Activated CD8-positive, alpha-beta T cell treated with anti-CD3 and anti-CD28 coated beads, Interleukin-2, amount 10 ng/mL, durations not matched to agents 7 days and 5 days (primary cell): ENCODE measurements at places on chromosomes 6 and 20. TPM values are rescaled to one million over a fixed set of nuclear protein-coding genes. Genes with fewer than 3 reads are reported as not detected.

POM121L2 gene
- not detected for total RNA-seq

DNA sequence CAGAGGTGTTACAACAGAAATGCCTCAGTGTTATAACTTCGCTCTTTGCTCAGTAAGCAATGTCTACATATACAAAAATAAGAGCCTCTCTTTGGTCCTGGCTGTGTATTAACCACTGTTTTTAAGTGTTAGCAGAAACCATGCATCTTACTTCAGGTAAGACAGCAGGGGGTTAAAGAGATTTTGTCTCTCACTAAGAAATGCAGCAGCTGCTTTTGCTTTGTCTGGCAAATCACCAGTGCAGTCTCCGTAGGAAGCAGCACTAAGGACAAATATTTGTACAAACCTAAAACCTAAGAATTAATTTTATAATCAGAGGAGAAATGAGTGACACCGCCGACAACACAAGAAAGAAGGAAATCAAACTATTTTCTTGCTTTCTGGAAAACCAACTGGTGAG lies 758 bp downstream of the SMIM28 start:
- no peak overlapping the region for H3K27ac ChIP-seq
- no peaks in the 10 kb centered on the region for H3K36me3 ChIP-seq
- no peak for DNase-seq
- peaks cover 2% of the 10 kb centered on the region for H3K27me3 ChIP-seq

DNA sequence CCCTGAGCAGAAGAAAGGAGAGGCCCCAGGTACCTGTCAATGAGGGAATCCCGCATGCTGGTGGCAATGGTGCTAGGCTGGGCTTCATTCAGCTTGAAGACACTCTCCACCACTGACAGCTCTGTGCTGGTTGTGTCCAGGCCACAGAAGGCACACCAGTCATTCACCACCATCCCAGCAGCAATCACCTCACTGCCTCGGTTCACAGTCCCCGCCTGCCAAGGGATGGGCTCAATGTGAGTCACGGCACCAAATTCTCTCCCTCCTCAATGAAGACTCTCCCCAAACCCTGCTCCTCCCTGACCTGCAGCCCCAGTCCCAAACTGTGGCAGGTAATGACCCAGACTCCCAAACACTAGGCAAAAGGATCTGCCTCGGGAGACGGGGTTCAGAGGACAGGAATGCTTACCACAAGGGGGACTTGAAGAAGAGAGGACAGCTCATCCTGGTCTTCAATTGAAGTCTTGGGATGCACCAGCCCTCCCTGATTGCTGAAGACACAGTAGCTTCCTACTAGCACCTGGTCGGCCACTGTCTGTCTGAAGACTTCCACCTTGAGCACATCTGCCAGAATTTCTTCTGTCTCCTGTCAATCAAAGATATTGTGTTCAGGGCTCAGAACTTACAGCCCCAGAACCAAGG lies 1.7 kb upstream of the MMP24OS start:
- no peak overlapping the region for H3K4me3 ChIP-seq
- H3K4me1 ChIP-seq = peaks cover 43% of the 10 kb centered on the region
- no peaks in the 10 kb centered on the region for H3K27me3 ChIP-seq

VGLL2 gene
- not detected for total RNA-seq

DNA sequence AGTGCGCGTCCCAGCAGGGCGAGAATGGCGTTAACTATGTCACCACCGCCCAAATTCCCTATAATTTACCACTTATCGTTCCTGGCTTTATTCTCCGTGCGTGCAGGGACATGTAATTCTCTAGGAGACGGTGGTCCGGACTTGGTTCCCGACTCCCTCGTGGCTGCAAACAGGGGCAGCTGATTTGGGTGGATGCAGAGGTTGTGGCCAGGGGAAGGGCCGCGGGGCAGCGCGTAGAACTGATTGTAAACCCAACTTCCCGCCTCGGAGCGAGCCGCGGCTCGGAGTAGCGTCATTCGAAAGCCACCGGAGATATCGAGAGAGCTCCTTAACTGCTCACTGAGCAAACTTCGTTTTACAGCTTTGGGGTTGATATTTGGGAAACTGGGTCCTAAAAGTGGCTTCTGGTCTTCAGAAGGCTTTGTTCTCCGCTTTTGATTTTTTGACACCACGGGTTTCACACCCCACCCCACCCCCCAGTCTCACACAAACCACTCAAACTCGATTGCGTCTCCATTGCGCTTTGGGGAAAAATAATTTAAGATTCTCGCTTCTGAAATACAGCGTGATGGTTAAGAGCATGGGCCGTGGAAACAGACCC lies 17.5 kb upstream of the ZSCAN9 start:
- peaks cover 61% of the 10 kb centered on the region for H3K27me3 ChIP-seq
- DNase-seq = peak; percentile 60
- H3K4me1 ChIP-seq = peaks cover 30% of the 10 kb centered on the region
- peak overlapping the region; percentile 72 for H3K27ac ChIP-seq

FNDC1 gene
- not detected for total RNA-seq

- DNase-seq = no peak
- H3K27ac ChIP-seq = no peak overlapping the region
- no peaks in the 10 kb centered on the region for H3K27me3 ChIP-seq
- no peak overlapping the region for H3K4me3 ChIP-seq
- H3K36me3 ChIP-seq = peaks cover 33% of the 10 kb centered on the region
Measured at GRCh38 chr6:149779644-149779963, 30.1 kb downstream of the PCMT1 start.

- no peaks in the 10 kb centered on the region for H3K27me3 ChIP-seq
- H3K36me3 ChIP-seq = peaks cover 17% of the 10 kb centered on the region
- H3K4me3 ChIP-seq = no peak overlapping the region
- no peak overlapping the region for H3K27ac ChIP-seq
- H3K4me1 ChIP-seq = peaks cover 45% of the 10 kb centered on the region
- no peak for DNase-seq
Measured at GRCh38 chr6:47483516-47483852, 5.9 kb downstream of the CD2AP start.

DNA sequence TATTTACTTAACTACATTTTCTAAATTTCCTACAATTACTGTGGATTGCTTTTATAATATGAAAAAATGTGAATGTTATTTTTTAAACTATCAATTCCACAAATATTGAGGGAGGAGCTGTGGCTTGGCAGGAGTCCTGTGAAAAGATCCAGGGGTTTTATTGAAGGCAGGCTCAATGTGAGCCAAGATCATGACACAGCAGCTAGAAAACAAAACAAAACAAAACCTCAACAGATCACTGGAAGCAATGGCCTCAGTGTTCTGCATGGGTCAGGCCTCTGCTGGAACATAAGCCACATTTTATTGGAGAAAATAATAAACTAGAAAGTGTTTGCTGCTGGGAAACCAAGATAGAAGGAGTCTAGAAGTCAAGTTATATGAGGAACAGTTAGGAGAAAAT lies 19.4 kb upstream of the RCAN2 start:
- H3K27me3 ChIP-seq = peaks cover 8% of the 10 kb centered on the region
- H3K4me3 ChIP-seq = no peak overlapping the region
- no peaks in the 10 kb centered on the region for H3K36me3 ChIP-seq
- DNase-seq = no peak
- no peaks in the 10 kb centered on the region for H3K4me1 ChIP-seq

- H3K36me3 ChIP-seq = peaks cover 17% of the 10 kb centered on the region
- peaks cover 31% of the 10 kb centered on the region for H3K4me1 ChIP-seq
- H3K4me3 ChIP-seq = peak overlapping the region; percentile 76
- DNase-seq = no peak
- H3K27me3 ChIP-seq = peaks cover 13% of the 10 kb centered on the region
- H3K27ac ChIP-seq = peak overlapping the region; percentile 84
Measured at GRCh38 chr6:13814938-13815575, 700 bp upstream of the MCUR1 start.

GRCh38 chr6:148854096-148854495 lies 107.3 kb downstream of the UST start:
- H3K36me3 ChIP-seq = no peaks in the 10 kb centered on the region
- no peak overlapping the region for H3K27ac ChIP-seq
- H3K4me1 ChIP-seq = no peaks in the 10 kb centered on the region
- no peak overlapping the region for H3K4me3 ChIP-seq
- no peak for DNase-seq

GRCh38 chr6:122400462-122401089 lies 1.1 kb downstream of the HSF2 start:
- peaks cover 11% of the 10 kb centered on the region for H3K36me3 ChIP-seq
- no peaks in the 10 kb centered on the region for H3K27me3 ChIP-seq
- H3K27ac ChIP-seq = peak overlapping the region; percentile 96
- no peak for DNase-seq
- peak overlapping the region; percentile 98 for H3K4me3 ChIP-seq
- H3K4me1 ChIP-seq = peaks cover 36% of the 10 kb centered on the region

DNA sequence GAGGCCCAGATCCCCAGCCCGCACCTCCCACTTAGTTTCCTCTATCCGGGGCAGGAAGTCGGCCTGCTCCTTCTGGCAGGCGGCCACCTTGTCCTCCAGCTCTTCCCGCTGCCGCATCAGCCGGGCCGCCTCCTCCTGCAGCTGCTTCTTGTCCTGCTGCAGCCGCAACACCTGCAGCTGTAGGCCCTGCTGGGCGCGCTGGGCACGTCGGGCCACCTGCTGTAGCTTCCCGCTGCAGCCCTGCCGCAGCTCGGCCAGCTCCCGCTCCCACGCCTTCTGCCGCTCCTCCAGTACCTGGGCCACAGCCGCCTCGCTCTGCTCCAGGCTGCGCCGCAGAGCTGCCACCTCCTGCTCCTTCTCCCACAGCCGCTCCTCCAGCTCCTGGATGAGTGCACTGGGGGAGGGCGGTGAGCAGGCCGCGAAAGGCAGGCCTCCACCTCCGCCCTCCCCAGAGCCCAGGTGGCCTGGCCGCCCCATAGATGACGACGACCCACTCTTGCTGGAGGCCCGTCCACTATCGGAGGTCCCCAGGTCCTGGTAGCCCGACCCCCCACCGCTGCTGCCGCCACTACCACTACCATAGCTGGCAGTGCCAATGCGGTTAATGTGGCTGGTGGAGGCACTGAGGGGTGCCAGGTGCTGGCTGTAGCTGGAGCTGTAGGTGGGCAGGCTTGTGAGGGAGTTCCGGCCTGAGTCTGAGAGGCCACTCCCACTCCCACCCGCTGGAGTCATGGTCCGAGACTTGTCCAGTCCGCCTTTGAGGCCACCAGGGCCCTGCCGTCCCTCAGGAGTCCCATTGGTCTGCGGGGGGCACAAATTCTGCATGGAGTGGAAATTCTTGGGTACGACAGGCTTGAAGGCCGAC lies 6.0 kb upstream of the FASTKD5 start:
- H3K27ac ChIP-seq = no peak overlapping the region
- H3K4me1 ChIP-seq = no peaks in the 10 kb centered on the region
- H3K36me3 ChIP-seq = no peaks in the 10 kb centered on the region
- no peak for DNase-seq

FBXL4 gene
- 9.0 TPM for total RNA-seq

GRCh38 chr6:34792605-34793500 lies 970 bp downstream of the BLTP3A start:
- no peaks in the 10 kb centered on the region for H3K27me3 ChIP-seq
- peaks cover 20% of the 10 kb centered on the region for H3K4me1 ChIP-seq
- DNase-seq = peak; percentile 36
- H3K27ac ChIP-seq = peak overlapping the region; percentile 96
- H3K36me3 ChIP-seq = peaks cover 4% of the 10 kb centered on the region

GRCh38 chr6:144909753-144910285 lies 624.7 kb downstream of the UTRN start:
- H3K36me3 ChIP-seq = no peaks in the 10 kb centered on the region
- H3K27ac ChIP-seq = no peak overlapping the region
- H3K4me3 ChIP-seq = no peak overlapping the region
- no peak for DNase-seq

POFUT1 gene
- total RNA-seq = 24.8 TPM

C20orf144 gene
- total RNA-seq = 0.16 TPM

DNA sequence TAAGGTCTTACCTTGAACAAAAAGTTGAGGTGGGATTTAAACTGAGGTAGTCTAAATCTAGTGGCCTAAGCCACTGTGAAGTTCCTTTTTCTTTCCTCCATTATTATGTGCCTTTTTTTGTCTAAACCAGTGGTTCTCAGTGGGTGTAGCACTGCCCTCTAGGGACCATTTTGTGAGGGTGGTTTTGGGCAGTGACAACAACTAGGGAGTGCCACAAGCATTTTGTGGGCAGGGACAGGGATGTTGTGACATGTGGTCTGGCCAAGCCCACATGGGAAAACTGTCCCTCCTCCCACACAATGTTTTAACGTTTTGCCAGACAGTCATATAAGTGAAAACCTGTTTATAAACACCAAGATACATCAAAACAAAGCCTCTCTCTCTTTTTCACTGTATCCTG lies 899.4 kb upstream of the FLRT3 start:
- DNase-seq = no peak
- H3K4me3 ChIP-seq = no peak overlapping the region
- H3K27ac ChIP-seq = no peak overlapping the region
- H3K27me3 ChIP-seq = no peaks in the 10 kb centered on the region
- H3K36me3 ChIP-seq = no peaks in the 10 kb centered on the region
- no peaks in the 10 kb centered on the region for H3K4me1 ChIP-seq

GRCh38 chr20:926670-927069 lies 10.5 kb upstream of the ANGPT4 start:
- DNase-seq = no peak
- no peak overlapping the region for H3K27ac ChIP-seq
- H3K4me3 ChIP-seq = no peak overlapping the region
- H3K27me3 ChIP-seq = peaks cover 4% of the 10 kb centered on the region

RAET1G gene
- not detected for total RNA-seq

DNA sequence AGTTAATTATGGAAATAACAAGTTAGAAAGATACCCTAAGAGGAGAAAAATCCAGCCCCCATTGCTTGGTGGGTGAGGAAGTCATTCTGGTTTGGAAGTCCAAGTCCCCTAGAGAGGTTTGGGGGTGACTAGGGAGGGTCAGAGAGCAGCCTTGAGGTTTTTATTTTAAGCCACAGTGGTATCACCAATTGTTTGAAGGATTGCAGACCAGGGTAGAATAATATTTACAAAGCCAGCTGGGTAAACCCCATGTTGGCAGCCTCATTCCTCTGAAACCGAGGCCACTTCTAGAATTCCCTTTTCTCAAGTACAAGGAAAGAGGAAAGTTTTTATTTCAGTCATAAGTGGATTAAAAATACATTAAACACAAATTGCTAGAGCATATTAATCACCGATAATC lies 99.7 kb downstream of the TMEM170B start:
- peaks cover 2% of the 10 kb centered on the region for H3K27me3 ChIP-seq
- H3K4me3 ChIP-seq = no peak overlapping the region
- no peaks in the 10 kb centered on the region for H3K4me1 ChIP-seq
- no peak overlapping the region for H3K27ac ChIP-seq
